ENCODE measurements at places on chromosomes 3 and 15. TPM values are rescaled to one million over a fixed set of nuclear protein-coding genes. Genes with fewer than 3 reads are reported as not detected.

LTF gene
- total RNA-seq = 0.36 TPM

CDHR4 gene
- not detected for total RNA-seq

IQCF5 gene
- total RNA-seq = not detected

RETNLB gene
- total RNA-seq = not detected

GUCA1C gene
- total RNA-seq = not detected

UMPS gene
- 35.1 TPM for total RNA-seq

POLG gene
- 35.2 TPM for total RNA-seq

SLC12A1 gene
- total RNA-seq = 4.0 TPM

RBM5 gene
- 325 TPM for total RNA-seq

CADPS gene
- 187 TPM for total RNA-seq

CD200R1 gene
- 0.64 TPM for total RNA-seq

SAXO2 gene
- 13.8 TPM for total RNA-seq

DNA sequence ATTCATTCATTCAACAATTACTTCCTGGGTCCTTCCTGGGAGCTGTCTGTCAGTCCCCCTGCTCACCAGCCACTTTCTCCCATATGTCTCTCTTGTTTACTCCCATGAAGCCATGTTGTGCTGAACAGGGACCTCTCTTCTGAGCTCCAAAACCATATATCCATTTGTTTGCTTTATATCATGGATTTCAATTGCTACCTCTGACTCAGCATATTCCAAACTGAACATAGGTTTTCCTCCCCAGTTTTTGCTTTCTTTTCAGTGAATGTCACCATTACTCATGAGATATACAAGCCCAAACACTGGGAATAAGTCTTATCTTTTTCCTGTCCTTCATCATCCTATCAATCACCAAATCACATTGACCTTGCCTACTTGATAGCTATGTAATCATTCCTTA is 152.5 kb upstream of the P2RY1 start:
- DNase-seq = no peak

DNA sequence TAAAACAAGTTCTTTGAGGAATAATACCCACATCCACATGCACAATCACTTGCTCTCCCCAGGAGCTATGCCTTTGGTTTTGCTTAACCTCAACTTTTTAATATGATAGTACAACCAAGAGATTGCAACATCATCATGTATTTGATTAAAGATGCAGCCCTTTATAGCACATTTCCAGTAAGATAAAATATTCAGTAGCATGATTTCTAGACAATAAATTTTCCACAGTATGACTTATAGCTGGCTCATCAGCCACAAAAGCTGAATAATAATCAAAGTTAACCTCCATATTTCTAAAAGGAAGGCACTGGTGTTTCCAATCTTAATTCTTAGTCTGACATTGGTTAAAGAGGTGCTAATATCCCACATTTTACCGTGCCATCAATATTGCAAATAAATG is 622.5 kb downstream of the TBL1XR1 start:
- DNase-seq = no peak

DNA sequence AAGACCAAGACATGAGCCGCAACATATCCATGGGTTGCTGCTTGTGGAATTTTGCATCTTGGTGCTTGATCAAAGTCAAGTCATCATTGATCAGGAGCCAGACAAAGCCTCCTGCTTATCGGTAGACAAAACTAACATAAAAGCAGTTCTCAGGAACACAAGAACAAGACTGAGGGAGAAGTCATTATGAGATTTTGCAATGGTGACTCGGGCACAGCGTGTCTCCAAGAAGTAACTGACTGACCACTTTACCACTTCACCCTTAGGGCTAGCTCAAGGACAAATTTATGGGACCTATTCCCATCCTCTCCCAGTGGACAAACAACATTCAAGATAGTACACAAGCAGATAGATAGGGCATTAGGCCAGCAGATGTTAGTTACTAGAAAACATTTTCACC is 68.1 kb upstream of the LIMD1 start:
- DNase-seq = no peak

- DNase-seq = no peak
These were observed 721.4 kb downstream of the NSUN3 start for GRCh38 chr3:94784274-94784673.

GRCh38 chr3:105958237-105959000 is 89.6 kb upstream of the CBLB start:
- DNase-seq = no peak

DNA sequence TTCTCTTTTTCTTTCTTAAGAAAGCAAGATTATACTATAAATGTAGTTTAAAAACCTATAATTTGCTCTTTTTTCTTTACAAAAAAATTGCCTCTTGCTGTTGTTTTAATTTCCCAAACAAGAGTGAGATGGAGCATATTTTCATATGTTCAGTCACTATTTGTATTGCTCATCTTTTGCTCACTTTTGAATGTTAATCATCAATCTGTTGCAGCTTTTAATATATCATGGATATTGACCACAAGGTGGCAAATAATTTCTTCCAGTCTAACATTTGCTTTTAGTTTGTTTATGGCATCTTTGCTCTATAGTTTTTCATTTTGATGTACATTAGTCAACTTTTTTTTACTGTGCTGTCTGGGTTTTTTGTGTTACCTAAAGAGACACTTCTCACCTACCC is 112.6 kb upstream of the THRB start:
- no peak for DNase-seq

DNA sequence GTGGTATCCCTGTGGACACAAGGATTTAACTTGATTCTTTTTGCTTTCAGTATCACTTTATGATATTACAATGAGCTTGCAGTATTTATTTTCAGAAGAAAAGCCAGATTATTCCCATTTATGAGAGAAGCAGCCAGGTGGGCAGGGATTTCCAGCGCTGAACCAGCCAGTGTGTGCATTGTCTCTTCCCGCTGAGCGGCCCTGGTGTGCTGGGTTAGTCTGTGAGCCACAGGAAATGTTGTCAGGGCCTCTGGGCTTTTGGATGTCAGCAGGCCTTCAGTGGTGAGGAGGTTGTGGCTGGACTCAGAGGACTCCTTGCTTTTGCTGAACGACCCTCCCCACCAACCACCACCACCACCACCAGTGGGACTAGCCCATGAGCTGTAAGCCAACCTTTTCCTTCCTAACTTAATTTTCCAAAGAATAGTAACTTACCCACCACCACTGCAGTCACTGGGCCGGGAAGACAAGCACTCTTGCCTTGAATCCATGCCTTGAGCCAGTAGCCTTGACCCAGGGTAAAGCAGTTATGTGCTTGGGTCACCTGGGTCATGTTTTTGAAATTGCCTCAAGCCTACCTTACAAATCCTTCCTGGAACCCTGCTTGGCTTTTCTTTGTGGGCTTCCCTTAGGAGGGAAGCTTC is 33.1 kb downstream of the FLNB start:
- no peak for DNase-seq

DNA sequence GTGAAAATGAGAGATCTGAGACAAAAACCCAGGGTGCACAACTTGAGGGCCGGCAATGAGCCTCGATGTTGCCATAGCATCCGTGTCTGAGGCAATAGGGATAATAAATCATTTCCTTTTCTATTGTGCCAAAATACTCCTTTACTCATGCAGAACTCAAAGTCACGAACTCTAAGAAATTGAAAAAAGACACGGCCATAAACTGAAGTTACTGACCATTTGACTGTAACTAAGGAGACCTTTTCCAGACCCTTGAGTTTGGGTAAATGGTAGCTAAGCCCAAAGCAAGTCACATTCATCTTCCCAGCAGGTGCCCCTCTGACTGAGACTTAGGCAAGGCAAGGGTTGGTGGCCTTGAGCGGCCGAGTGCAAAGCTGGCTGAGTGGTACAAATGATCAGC is 141.2 kb upstream of the SLCO3A1 start:
- DNase-seq = no peak

DNA sequence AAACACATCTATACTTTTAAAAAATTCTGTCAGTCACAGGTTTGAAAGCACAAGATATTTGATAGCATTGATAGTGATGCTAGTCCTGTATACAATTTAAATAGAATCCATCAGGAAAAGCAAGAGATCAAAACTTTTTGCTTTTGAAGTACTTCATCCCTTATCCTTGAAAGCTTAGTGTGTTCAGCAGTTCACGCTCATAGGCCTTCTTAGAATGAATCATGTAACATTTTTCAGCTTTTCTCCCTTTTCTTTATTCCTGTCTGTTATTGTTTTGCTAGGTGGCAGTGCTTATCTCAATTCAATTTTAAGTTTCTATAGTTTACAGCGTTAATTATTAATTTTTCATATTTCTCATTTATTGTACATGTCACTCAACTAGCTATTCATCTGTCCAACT is 69.1 kb downstream of the FGF7 start:
- DNase-seq = no peak

GRCh38 chr15:29699791-29700190 is 122.5 kb downstream of the TJP1 start:
- DNase-seq = no peak

- no peak for DNase-seq
These were observed 161.4 kb downstream of the RAB11A start for GRCh38 chr15:66030650-66031049.

GRCh38 chr15:68325726-68326125 is 48.2 kb downstream of the FEM1B start:
- DNase-seq = no peak

DNA sequence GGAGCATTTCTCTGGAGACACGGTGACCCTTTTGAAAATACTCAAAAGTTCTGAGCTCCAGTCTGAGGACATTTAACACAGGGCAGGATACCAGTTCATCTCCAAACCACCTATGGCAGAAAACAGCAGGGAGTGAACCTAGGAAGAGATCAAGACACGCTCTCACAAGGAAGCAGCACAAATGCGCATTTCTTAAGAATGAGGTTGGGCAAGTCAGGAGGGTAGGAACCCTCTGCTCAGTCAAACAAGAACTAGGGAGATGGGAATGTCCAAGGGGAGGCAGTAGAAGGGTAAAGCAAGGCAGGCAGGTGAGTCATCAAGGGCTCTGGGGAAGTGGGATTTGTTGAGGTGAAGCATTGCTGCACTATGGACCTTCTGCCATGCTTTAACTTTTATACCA is 60.3 kb upstream of the PSMD6 start:
- no peak for DNase-seq

GRCh38 chr3:196835086-196835485 is 32.6 kb upstream of the SENP5 start:
- no peak for DNase-seq

DNA sequence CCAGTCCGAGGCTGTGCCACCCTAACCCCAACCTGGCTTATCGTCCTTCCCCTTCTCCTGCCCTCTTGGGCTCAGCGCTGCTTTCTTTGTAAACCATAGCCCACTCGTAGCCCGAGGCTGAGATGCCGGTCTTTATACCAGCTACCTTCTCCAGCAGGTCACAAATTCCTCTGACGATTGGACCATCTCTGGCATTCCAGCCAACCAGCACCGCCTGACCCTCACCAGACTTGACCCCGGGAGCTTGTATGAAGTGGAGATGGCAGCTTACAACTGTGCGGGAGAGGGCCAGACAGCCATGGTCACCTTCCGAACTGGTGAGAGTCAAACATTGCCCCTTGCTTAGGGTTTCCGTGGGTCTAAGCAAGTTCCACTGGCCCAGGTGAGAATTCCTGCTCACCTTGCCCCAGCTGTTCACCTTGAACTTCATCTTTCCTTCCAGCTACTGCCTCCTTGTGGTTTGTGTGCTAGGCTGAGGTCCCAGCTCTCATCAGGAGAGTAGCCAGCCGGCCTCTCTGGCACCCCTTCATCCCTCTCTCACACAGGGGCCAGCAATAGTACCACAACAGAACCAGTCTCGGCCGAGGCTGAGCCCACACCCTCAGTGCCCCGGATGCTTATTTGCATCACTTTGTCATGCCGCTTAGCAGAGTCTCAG is 66.7 kb downstream of the BOC start:
- DNase-seq = no peak

- DNase-seq = no peak
These were observed 46.7 kb downstream of the CASR start for GRCh38 chr3:122230174-122230573.

- no peak for DNase-seq
These were observed 46.5 kb upstream of the ARPP19 start for GRCh38 chr15:52615302-52615701.

DNA sequence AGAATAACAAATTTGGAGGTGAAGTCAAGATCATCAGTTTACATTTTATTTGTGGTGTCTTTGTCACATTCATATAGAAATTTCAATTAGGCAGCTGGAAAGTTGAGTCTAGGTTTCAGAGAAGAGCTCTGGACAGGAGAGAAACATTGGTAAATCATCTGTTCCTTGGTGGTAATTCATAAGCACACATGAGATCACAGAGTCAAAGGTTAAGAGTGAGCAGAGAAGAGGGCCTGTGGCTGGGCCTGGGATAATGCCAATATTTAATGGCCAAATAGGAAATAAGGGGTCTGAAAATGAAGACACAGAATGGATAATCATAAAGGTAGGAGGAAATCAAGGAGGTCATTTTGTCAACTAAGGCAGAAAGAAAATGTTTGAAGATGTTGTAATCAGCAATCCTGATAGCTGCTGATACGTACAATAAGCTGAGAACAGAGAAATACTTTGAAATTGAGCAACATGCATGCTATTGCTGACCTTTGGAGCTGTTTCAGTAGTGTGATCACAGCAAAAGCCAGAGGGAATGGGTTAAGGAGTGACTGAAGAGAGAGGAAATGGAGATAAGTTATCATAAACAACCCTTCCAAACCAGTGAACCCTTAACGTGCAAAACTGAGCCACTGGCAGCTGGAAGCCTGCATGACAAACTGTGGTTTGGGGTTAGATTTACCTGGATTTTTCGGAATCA is 692.8 kb downstream of the AGBL1 start:
- no peak for DNase-seq

DNA sequence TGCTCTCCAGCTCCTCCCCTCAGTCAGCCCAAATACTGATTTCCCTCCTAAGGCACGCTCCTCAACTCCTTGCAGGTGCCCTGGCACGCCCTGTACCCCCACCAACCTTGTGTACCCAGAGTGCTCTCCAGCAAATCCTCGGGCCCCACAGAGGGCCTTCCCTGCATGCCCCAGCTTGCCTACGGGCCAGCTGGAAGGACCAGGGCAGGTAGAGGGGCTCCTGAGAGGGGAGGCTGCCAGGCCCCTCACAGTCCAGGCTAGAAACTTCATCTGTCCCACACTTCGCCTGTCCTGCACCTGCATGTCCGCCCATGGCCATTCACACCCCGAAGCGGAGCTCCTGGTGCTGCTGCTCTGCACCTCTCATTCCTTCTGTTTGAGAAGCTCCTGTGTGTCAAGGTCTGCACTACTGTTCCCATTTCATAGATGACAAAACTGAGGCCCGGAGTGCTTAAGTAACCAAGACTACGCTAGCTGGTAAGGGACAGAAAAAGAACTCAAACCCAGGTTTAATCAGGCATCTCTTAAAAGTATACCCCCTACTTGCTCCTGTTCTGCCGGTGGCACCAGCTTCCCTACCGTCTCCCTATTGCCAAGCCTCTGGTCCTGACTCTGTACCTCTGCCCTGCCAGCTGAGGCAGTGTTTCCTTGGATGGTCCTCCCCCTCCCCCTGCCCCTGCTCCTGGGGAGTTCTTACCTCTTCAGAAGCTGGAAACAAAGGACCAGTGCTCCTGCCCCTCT is 35.6 kb downstream of the ZXDC start:
- DNase-seq = no peak

- DNase-seq = no peak
These were observed 68.4 kb upstream of the MCTP2 start for GRCh38 chr15:94162939-94163338.

GRCh38 chr3:9807981-9808344 is 2.1 kb upstream of the TTLL3 start:
- no peak for DNase-seq
